ENCODE measurements at places on chromosomes 4 and X. TPM values are rescaled to one million over a fixed set of nuclear protein-coding genes. Genes with fewer than 3 reads are reported as not detected.

The ZCCHC18 gene
- total RNA-seq, result 0.12 TPM

The BCOR gene
- total RNA-seq, result 29.1 TPM

DNA sequence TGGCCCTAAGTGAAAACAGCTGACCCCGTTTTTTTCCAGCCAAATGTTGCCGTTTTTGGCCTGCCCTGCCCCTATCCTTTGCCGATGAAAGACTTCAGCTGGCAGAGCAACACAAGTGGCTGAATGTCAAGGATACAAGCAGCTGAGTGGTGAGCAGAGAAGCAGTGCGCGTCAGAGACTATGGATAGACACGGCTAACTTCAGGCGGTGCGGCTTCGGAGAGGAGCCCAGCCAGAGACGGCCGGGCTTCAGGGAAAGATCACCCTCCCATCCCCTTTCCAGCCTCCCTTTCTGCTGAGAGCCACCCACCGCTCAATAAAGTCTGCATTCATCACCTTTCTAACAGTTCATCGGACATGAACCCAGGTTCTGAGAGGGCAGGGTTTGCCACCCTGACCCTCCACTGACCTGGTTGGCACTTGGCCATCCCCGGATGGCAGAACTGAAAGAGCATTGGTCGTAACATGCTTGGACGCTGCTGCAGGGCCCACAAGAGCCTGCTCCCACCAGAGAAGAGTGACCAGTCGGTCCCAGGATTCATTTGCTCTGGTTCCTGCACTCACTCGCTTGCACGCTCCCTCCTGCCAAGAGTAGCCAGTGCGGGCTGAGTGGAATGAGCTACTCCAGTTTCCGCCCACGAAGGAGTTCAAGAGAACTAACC, 125.8 kb downstream of the PPEF1 start:
- no peak for DNase-seq
- no peaks in the 10 kb centered on the region for H3K27me3 ChIP-seq
- H3K27ac ChIP-seq, result no peak overlapping the region
- no peaks in the 10 kb centered on the region for H3K4me1 ChIP-seq
- H3K36me3 ChIP-seq, result no peaks in the 10 kb centered on the region

The ART3 gene
- not detected for total RNA-seq

The SHROOM4 gene
- total RNA-seq, result not detected

DNA sequence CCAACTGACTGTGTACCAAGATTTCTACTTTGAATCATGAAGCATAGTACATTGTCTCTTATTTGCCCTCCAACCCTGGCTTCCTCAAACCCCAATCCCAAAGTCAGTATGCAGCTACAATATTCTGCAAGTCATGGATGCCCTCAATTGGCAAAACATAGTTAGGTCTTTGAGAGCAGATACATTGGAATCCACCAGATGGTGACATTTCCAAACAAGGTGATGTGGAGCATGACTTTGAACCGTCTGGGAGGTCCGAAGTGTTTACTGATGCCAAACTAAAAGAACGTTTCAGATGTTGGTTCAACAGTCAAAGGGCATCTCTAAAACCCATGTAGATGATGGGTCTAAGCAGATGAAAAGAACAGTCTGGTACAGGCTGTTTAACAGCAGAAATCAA, 43.7 kb upstream of the FRMD7 start:
- H3K27ac ChIP-seq, result no peak overlapping the region
- peaks cover 2% of the 10 kb centered on the region for H3K27me3 ChIP-seq
- no peaks in the 10 kb centered on the region for H3K4me1 ChIP-seq

DNA sequence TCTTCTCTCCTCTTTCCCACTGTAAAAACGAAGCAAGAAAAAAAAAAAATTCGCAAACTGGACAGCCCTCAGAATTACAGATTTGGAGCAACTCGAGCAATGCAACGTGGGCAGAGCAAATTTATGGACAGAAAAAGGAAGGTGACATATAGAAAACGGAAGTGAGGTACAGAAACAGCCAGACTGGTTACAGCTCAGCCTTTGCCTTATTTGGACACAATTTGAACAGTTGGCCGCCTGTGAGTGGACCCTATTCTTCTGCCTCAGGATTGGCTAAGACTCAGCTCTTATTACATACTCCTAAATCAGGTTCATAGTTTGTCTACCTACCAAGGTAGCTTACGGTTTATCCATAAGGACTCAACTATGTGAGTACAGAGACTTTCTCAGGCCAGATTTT, 98.8 kb downstream of the SOWAHB start:
- H3K27me3 ChIP-seq, result peaks cover 17% of the 10 kb centered on the region
- no peak for DNase-seq
- no peaks in the 10 kb centered on the region for H3K4me1 ChIP-seq
- no peak overlapping the region for H3K4me3 ChIP-seq

Data from activated naive CD4-positive, alpha-beta T cell treated with anti-CD3 and anti-CD28 coated beads for 36 hours (primary cell).